Glutamatergic neuron (in vitro differentiated cells): ENCODE measurements at places on chromosomes 7 and 10.
A peak's percentile ranks its signal among the peaks of the same experiment; 100 is the strongest.

DNA sequence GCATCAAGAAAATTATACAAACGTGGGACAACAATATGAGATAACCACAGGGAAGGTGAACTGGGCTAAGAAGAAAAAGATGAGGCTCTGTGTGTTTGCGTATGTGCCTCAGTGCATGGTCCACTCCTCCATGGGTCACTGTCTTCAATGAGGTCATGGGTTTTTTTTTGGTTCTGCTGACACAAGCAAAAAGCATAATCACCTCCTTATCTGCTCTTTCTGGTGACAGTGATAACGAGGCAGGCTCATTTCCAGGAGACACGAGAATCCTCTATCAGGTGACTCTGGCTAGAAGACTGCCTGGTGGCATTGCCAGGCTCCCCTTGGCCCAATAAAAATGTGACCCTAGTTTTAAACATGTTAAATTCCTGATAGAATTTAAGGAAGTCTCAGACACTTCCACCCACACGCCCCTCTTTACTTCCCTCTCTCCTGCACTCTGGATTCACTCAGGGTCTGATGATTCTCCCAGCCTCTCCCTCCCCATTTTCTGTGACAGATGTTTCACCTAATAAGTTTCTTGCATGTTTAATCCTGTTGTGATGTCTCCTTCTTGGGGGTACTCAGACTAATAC lies 35.3 kb upstream of the CDCA7L start:
- DNase-seq = no peak

DNA sequence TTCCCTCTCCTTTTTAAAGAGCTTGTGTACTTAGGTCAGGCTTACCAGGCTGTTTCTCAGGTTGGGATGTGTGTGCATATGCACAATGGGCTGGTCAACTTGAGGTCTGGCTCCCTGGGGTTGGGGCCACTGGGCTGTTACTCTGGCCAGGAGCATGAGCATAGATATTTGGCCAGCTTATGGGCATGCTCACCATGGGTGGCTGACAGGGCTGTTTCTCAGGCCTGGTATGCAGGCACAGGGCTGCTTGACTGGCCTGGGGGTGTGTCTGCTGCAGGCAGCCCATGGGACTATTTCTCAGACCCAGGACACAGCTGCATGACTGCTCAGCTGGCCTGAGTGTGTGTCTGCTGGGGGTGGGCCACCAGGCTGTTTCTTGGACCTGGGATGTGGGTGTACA lies 34.6 kb downstream of the SCART1 start:
- DNase-seq = no peak

DNA sequence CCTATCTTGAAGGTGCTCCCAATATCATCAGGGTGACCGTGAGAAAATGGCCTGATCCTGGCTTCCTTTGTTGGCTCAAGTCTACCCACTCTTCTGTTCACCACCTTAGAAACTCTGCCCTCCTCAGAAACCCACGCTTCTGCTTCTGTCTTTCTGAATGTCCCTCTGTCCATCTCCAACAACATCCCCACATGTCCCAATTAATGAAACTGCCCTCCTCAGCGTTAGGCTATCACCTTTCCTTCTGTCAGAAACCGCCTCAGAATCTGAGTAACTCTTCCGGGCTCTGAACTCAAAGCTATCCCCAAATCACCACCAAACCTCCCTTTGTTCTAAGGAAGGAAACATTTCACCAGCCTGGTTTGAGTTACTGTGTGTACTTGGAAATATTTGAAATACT lies 315.8 kb upstream of the ZNF32 start:
- DNase-seq = no peak

- DNase-seq = peak; percentile 68
Measured at GRCh38 chr10:118543714-118544400, 51.6 kb downstream of the PRLHR start.
